Bronchial epithelial cell (primary cell): ENCODE measurements at places on chromosomes 6 and 20.

DNA sequence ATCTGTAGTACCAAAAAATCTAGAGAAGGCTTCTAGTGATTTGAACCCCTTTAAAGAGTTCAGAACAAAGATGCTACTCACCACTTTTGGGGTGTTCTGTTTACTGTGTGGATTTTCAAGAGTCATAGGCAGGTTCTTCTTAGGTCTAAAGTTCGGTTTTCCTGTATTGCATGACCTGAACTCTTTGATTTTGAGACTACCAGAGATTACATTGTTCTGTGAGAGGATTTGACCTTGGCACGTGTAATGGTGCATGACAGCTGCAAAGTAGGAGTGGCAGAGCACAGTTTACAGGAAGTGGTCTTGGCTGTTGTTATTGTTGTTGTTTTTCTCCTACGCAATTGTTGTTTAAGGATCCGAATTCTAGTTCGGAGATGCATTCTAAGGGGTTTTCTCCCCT is 592.7 kb downstream of the EPHA7 start:
- no peak for DNase-seq

GRCh38 chr6:43883847-43884651 is 114.0 kb downstream of the VEGFA start:
- DNase-seq: no peak

DNA sequence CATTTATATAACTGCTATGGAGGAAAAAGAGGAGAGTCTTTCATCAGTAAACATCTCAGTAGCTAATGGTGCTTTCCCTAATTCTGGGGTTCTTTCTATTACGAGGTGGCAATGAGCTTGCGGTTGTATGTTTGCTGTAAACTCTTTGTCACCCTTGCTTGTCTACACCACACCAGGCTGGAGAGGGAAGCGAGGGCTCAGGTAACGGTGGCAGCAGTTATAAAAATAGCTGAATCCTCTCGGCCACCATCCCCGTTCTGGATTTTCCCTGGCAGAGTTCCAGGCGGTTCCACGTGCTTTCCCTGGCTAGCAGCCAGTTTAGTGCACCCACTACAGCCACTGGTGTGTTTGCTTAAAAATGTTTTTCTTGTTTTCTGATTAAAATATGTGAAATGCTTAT is 39.0 kb downstream of the MAS1 start:
- peak; percentile 8 for DNase-seq

GRCh38 chr6:9647599-9647998 is 767.3 kb downstream of the TFAP2A start:
- DNase-seq: no peak

- peak; percentile 85 for DNase-seq
Measured at GRCh38 chr6:162856885-162857284, 129.1 kb downstream of the PACRG start.

DNA sequence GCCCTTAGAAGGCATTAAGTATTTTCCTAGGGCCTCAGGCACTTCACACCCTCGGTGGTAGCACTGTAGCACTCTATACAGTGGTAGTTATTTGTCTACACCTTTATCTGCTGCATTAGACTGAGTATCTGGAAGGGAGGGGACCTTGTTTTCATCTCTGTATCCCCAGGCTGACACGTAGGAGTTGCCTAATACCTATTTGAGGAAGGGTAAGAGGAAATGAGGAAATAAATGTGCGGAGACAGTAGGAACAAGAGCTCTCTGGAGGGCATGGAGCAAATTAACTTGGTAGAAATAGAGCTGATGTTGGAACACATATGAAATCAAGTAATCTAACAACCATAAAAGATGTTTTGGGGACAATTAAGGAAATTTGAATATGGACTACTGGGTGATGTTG is 3.9 kb downstream of the CNPY3 start:
- DNase-seq: no peak

DNA sequence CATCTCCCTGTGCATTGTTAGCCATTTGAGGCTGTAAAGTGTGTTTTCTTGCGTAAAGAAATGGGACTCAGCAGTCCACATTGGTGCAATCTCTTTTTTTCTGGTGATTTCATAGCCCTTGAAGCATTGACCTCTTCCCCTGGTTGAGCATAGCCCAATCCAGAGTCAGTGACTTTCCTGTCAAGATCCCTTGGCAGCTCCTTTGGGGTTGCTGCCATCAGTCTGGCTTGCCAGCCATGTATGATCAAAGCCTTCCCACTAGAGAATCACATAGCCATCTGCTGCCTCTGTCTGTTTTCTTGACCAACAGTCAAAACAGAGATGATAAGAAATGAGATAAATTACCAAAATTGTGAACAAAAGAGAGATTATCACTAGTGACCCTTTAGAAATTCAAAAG is 19.6 kb downstream of the HLA-A start:
- no peak for DNase-seq

- peak; percentile 98 for DNase-seq
Measured at GRCh38 chr20:45944151-45944964, 9.9 kb downstream of the PCIF1 start.

GRCh38 chr6:147207351-147207750 is 3.1 kb downstream of the STXBP5 start:
- DNase-seq: no peak

DNA sequence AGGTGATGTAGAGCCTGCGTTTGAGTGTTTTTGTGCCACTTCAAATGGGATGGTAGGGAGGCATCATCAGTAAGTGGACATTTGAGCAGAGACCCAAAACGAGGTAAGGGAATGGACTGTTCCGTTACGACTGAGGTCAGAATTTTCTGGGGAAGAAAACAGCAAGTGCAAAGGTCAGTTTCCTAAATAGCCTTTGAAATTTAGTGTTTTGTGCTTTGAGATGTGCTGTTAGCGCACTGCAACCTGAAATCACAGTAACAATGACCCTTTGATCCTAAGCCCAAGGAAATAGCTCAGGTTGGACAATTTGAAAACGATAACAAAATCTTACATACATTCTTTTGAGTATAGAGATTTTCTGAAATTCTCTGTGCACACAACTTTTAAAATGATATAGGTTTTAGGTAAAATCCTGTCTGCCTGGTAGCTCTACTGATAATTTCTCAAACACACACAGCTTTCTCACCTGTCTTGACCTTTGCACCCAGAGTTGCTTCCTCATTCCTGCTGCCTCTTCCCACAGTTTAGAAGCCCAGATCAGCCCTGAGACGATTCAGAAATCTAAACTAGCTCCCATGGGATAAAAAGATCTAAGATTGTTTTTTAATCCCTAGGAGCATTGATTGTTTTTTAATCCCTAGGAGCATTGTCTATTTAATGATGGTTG is 22.1 kb downstream of the DCBLD1 start:
- DNase-seq: no peak

- peak; percentile 62 for DNase-seq
Measured at GRCh38 chr6:32947552-32948465, 5.1 kb downstream of the HLA-DMA start.
